ENCODE measurements at places on chromosomes 7 and 10.

GRCh38 chr7:134210227-134210626 lies 83.1 kb downstream of the LRGUK start:
- no peaks in the 10 kb centered on the region for H3K36me3 ChIP-seq
- H3K4me3 ChIP-seq = no peak overlapping the region
- no peaks in the 10 kb centered on the region for H3K4me1 ChIP-seq
- no peak overlapping the region for H3K27ac ChIP-seq

DNA sequence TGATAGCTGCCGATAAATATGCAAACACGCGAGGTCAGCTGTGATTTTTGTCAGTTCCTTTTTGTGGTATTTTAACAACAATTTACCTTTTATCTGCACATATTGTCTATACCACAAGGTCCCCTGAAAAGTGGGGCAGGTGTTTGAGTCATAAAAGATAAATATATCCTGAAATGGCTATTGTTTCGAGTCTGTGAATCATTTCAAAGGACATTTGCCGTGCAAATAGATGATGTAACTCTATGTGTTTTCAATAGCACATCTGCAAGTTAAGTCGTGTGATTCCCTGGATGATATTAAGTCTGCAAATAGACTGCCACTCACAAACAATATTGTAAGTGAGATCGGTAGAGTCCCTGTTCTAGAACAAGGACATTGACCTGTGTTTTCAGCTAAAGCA lies 193.0 kb upstream of the PITRM1 start:
- H3K36me3 ChIP-seq = no peaks in the 10 kb centered on the region
- no peak overlapping the region for H3K4me3 ChIP-seq
- DNase-seq = no peak
- no peaks in the 10 kb centered on the region for H3K27me3 ChIP-seq
- H3K4me1 ChIP-seq = no peaks in the 10 kb centered on the region

- H3K4me1 ChIP-seq = no peaks in the 10 kb centered on the region
- no peak overlapping the region for H3K4me3 ChIP-seq
- H3K27ac ChIP-seq = no peak overlapping the region
- DNase-seq = no peak
These were observed 91.4 kb upstream of the PTN start for GRCh38 chr7:137434946-137435345.

DNA sequence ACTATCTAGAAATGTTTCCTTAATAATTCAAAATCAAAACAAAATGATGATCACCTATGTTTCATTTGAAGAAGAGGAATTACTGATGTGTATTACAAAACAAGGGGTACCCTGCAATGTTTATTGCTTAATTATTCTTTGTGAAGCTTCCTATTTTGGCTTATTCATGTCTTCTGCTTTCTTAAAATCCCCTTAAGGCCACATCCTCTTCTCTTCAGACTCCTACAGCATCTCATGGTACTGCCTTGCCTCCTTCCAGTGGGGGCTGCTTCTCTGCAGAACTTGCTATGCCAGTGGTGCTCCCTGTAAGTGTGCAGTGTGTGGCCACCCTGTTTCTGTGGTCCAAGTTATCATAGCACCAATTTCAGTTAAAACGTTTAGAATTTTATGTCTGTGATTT lies 35.0 kb downstream of the CCDC146 start:
- H3K4me3 ChIP-seq = no peak overlapping the region
- no peaks in the 10 kb centered on the region for H3K27me3 ChIP-seq
- H3K27ac ChIP-seq = no peak overlapping the region
- peaks cover 6% of the 10 kb centered on the region for H3K4me1 ChIP-seq

DNA sequence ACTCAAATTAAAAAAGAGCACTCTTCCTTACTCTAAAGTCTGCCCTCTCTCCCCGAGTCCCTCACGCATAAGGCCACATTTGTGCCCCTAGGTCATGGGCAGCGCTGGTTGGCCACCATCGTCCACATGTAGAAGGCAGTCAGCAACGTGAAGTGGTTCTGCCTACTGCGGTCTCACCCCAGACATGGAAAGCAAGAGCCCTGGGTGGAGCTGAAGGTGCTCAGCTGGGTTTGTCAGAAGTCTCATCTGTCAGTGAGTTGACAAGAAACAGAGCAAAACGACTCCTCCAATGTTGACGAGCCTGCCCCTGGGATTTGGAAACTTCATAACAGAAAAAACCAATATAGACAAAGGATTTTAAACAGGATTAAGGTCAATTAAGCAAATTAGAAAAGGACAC lies 192.3 kb upstream of the PRSS58 start:
- no peak for DNase-seq
- H3K36me3 ChIP-seq = no peaks in the 10 kb centered on the region
- no peaks in the 10 kb centered on the region for H3K27me3 ChIP-seq
- H3K4me1 ChIP-seq = no peaks in the 10 kb centered on the region
- no peak overlapping the region for H3K27ac ChIP-seq

DNA sequence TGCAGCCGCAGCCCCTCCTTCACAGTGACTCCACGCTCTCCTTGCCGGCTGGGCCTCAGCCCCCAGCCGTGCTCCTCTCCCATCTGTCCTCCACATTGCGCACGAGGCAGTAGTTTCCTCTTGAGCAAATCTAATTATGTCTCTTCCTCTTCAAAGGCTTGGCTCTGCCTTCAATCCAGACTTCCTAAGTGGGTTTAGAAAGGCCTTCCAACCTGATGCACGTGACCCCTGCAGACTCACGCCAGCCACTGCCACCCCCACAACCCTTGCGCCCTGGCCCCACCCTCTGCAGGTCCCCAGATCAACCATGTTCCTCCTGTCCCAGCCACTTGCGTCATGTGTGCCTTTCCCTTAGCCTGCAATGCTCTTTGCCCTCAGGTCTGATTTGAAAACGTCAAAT lies 75.0 kb upstream of the ADAM12 start:
- no peaks in the 10 kb centered on the region for H3K36me3 ChIP-seq
- H3K4me1 ChIP-seq = peaks cover 24% of the 10 kb centered on the region
- H3K4me3 ChIP-seq = no peak overlapping the region
- H3K27ac ChIP-seq = no peak overlapping the region
- no peak for DNase-seq

- no peaks in the 10 kb centered on the region for H3K4me1 ChIP-seq
- DNase-seq = no peak
- no peak overlapping the region for H3K4me3 ChIP-seq
- H3K27me3 ChIP-seq = no peaks in the 10 kb centered on the region
- no peak overlapping the region for H3K27ac ChIP-seq
These were observed 182.2 kb upstream of the AOAH start for GRCh38 chr7:36906448-36906847.

DNA sequence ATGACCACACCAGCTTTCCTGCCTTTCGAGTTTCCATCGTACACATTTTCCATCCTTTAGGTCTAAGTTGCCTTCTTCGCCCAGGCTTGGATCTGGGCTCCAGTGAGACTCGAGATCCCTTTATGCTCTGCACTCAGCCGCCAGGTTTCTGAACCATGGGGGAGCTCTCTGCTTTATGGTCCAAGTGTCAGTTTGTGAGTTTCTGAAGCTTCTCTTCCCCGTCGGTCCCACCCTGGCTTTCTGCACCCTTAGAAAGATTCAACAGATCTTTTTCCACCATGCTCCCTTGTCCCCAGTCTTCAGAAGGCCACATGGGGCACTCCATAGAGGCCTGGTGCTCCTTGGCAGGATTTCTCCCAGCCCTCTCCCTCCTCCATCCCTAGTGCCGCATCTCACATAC lies 402.0 kb downstream of the PTPRN2 start:
- DNase-seq = no peak
- H3K27ac ChIP-seq = no peak overlapping the region
- no peak overlapping the region for H3K4me3 ChIP-seq
- H3K4me1 ChIP-seq = no peaks in the 10 kb centered on the region
- no peaks in the 10 kb centered on the region for H3K36me3 ChIP-seq

- H3K27me3 ChIP-seq = no peaks in the 10 kb centered on the region
- no peak overlapping the region for H3K4me3 ChIP-seq
- no peak overlapping the region for H3K27ac ChIP-seq
- H3K4me1 ChIP-seq = no peaks in the 10 kb centered on the region
- no peaks in the 10 kb centered on the region for H3K36me3 ChIP-seq
These were observed 35.7 kb downstream of the GFRA1 start for GRCh38 chr10:116237260-116237659.

GRCh38 chr10:22605168-22605567 lies 109.2 kb downstream of the PIP4K2A start:
- no peak overlapping the region for H3K27ac ChIP-seq
- H3K27me3 ChIP-seq = no peaks in the 10 kb centered on the region
- H3K36me3 ChIP-seq = peaks cover 4% of the 10 kb centered on the region
- peak; percentile 48 for DNase-seq
- H3K4me1 ChIP-seq = peaks cover 8% of the 10 kb centered on the region

DNA sequence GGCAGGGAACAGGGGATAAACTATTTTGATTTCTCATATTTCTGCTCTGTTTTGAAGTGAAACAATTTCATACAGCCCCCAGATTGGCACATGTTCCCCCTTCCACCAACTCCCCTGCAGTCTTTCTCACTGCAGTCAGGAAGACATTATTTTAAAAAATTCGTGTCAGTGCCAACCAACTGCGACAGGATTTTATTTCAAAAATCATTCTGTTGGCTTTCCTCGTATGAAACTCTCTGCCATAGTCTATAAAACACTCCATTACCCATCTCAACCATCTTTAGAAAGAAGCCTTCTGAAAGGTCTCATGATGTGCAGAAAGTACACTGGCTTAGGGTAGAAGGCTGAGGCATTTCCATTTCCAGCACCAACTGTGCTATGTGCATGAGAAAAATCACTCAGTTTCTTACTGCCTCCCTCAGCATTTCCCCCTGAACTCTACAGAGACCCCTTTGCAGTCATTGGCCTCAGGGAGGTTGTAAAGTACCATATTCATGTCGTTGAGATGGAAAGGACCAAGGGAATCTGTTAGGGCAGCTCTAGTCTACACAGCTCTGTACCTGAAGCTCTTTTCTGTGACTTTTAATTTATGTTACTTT lies 46.9 kb downstream of the STEAP1B start:
- H3K27me3 ChIP-seq = no peaks in the 10 kb centered on the region
- no peak overlapping the region for H3K27ac ChIP-seq
- peak overlapping the region; percentile 58 for H3K4me3 ChIP-seq
- no peak for DNase-seq
- H3K4me1 ChIP-seq = peaks cover 8% of the 10 kb centered on the region
- H3K36me3 ChIP-seq = no peaks in the 10 kb centered on the region

DNA sequence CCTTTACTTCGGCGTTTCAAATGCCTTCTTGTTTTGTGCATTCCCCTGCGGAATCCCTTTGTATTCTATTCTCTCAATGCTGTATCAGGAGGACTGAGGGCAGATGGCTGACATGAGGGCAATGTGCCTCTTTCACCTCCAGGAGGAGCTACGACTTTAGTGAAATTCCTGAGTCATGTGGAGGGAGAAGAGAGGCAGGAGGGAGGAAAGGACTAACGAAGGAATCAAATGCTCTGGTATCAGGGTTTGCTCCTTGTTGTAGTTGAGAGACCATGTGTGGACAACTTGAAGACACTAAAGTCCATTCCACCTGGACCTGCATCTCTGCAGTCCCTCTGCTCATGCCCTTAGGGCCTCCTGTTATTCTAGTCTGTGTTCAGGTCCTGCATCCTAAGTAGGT lies 40.2 kb upstream of the PRSS58 start:
- H3K4me1 ChIP-seq = no peaks in the 10 kb centered on the region
- no peaks in the 10 kb centered on the region for H3K36me3 ChIP-seq
- H3K27me3 ChIP-seq = no peaks in the 10 kb centered on the region
- peak; percentile 58 for DNase-seq

- no peak for DNase-seq
- no peaks in the 10 kb centered on the region for H3K4me1 ChIP-seq
- H3K27ac ChIP-seq = no peak overlapping the region
- H3K4me3 ChIP-seq = no peak overlapping the region
These were observed 12.4 kb downstream of the CBX3 start for GRCh38 chr7:26213807-26214515.

GRCh38 chr7:29146057-29146706 lies at the start of gene CPVL:
CPVL (minus strand) TSS chr7:29146537; CDS start chr7:29121061, 25,476 bp downstream.
- no peaks in the 10 kb centered on the region for H3K36me3 ChIP-seq
- DNase-seq = no peak
- peaks cover 55% of the 10 kb centered on the region for H3K27me3 ChIP-seq
- no peak within 1 kb of the TSS for H3K4me3 ChIP-seq
